Mesenteric fat pad (tissue), 1 donor: ENCODE measurements at places on chromosomes 3 and 15. TPM values are rescaled to one million over a fixed set of nuclear protein-coding genes. Genes with fewer than 3 reads are reported as not detected.

TMEM44 gene
- 12.4 TPM for total RNA-seq

EXOSC7 gene
- 35.4 TPM for total RNA-seq

DPH6 gene
- 15.0 TPM for total RNA-seq

- DNase-seq, result no peak
Measured at GRCh38 chr15:67228286-67228685, 26.2 kb downstream of the AAGAB start.

FETUB gene
- not detected for total RNA-seq

CRELD1 gene
- total RNA-seq, result 24.8 TPM

GRCh38 chr3:188884299-188885043, 287.3 kb upstream of the TPRG1 start:
- no peak for DNase-seq
